ENCODE measurements at places on chromosomes 1 and 21. TPM values are rescaled to one million over a fixed set of nuclear protein-coding genes. Genes with fewer than 3 reads are reported as not detected.

The MPL gene
- total RNA-seq: not detected

DNA sequence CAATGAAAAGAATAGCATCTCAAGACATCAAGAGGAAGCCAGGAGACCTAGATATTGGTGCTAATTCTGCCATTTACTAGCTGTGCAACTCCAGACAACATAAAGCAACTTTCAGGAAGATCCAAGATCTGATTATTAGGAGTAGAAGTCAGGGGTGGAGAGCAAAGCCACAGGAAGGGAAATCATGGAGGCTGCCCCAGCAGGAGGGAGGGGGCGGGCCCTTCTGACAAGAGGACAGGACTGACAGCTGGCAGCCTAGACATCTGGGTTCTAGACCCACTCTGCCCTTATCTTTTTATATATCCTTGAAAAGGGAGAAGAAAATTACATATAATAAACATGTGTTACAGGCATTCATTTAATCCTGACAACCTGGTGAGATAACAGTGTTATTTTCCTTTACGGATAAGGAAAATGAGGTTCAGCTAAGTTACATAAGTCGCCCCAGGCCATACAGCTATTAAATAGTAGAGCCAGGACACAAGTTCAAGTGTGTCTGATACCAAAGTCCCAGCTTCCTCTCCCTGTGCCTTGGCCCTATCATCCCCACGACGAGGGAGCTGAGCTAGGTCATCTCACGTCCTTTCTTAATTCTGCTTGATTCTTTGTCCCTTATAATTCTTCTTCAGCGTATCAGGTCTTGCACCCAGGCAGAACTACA is 46.6 kb downstream of the ARHGEF11 start:
- no peak for DNase-seq

The SPRR4 gene
- not detected for total RNA-seq

- DNase-seq: no peak
Observed at GRCh38 chr1:42392255-42392654, 11.7 kb downstream of the RIMKLA start.

DNA sequence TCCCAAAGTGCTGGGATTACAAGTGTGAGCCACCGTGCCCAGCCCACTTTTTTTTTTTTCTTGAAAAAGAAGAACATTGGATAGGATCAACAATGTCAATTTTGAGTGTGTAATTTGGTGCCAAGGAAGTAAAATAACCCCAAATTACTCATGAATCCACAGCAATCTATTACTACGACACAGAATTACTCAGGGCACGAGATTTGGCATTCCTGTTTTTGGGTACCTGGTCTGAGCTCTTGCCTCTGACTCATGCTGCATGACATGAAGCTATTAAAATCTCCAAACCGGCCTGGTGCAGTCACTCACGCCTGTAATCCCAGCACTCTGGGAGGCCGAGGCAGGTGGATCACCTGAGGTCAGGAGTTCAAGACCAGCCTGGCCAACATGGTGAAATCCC is 10.4 kb downstream of the RNF19B start:
- no peak for DNase-seq

GRCh38 chr1:153202006-153202405 is 1.2 kb upstream of the LELP1 start:
- DNase-seq: no peak

- DNase-seq: no peak
Observed at GRCh38 chr1:69058454-69058853, 509.3 kb upstream of the LRRC7 start.

- DNase-seq: no peak
Observed at GRCh38 chr1:111221276-111221632, 6.3 kb upstream of the CHI3L2 start.

GRCh38 chr1:47325528-47325927 is 8.1 kb upstream of the CMPK1 start:
- DNase-seq: no peak

GRCh38 chr1:19731311-19731821 is 66.7 kb downstream of the HTR6 start:
- DNase-seq: no peak

The TMPRSS2 gene
- total RNA-seq: not detected

GRCh38 chr1:113041569-113042284 is 31.3 kb upstream of the LRIG2 start:
- no peak for DNase-seq

GRCh38 chr1:232179896-232180778 is 449.8 kb downstream of the SIPA1L2 start:
- no peak for DNase-seq

DNA sequence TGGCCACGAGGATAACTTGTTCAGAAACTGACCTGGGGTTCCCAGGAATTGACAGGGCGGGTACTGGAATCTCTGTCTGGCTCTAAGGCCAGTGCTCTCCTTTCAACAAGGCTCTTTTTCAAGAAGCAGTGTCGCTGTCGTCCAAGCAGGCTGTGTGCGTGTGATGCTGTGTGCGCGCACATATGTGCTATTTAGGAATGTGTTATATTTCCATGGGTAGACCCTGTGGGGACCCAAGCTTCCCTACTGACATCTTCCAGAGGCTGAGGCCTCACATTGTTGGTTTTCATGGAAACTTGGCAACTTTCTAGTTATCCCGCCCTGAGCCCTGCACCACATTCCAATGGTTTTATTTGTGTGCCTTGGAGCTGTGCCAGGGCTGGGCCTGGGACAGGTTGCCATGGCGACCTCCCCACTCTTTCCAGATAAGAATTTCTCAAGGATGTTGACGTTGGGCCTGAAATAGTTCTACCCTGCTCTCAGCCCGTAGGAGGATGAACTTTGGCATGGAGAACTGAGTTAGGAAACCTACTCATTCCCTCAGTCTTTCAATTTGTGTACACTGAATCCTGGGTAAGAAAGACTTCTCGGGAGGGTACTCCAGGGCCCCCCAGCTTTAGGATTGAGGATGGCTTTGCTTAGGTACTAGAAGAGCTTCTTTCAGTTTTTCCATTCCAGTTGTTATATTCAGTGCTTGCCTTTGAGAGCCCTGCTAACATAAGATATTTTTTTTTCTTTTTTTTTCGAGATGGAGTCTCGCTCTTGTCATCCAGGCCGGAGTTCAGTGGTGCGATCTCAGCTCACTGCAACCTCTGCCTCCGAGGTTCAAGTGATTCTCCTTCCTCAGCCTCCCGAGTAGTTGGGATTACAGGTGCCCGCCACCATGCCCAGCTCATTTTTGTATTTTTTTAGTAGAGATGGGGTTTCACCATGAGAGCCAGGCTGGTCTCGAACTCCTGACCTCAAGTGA is 38.8 kb upstream of the SRSF10 start:
- DNase-seq: peak; percentile 99

GRCh38 chr21:15063814-15064575 is 805 bp downstream of the NRIP1 start:
- DNase-seq: no peak

The GCSAML gene
- total RNA-seq: not detected

The FCRL1 gene
- total RNA-seq: not detected

DNA sequence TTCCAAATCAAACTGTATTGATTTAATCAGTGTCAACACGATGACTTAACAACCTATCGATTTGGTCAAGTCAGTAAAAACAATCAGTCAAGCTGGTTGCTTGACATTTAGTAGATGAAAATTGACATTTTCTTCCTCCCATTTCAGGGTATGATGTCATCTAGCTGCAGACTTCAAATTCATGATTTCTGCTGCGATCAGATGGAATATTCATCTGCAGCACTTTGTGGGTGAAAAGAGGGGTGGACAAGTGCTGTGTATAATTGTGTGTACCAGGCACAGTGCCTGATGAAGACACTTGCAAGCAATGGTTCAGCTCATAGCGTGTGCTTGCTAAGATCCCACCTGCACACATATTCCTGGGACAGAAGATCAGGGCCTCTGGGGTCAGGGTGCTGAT is 479.8 kb downstream of the DISC1 start:
- no peak for DNase-seq

DNA sequence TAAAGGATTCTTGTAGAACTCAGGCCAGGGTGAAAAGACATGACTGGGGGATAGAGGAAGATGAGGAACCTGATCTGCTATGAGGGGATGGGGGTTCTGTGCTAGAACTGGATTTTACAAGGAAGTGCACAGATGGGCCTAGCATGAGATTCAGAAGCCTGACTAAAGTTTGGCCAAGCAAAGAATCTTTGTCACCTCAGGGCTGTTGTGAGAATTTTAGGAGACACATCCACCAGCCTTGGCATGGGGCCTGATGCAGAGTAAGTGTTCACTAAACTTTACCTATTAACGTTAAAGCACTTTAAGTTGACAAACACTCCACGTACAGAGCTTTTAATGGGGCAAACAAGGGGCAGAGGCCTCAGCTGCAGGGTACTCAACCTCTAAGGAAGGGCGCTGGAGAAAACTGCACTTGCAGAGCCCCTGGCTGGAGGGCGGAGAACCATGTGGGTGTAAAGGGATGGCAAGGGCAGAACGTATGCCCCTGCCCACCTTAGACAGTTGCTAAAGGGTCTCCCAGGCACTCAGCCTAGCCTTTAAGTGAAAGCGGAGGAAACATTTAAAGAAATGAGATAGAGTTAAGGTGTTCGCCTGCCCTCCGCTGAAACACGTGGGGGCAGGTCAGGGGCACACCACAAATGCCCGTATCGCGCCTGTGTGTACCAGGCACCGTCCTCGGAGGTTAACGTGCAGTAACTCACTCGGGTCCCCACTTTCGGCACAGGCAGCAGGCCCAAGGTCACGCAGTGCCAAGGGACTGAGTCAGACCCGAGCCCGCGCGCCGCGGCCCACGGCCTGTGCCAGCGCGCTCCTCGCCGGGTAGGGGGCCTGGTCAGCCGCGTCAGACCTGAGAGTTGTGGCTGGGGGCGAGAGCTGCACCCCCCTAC is 990 bp upstream of the MRPS6 start:
- no peak for DNase-seq

The JAM2 gene
- total RNA-seq: 43.3 TPM

The DTL gene
- 0.60 TPM for total RNA-seq

The XCL2 gene
- total RNA-seq: 1.6 TPM

The SHISAL2A gene
- not detected for total RNA-seq

- DNase-seq: no peak
Observed at GRCh38 chr1:41492341-41492848, 7.9 kb upstream of the EDN2 start.

Data from omental fat pad (tissue), 4 donors.